NCI-H1436 treated with DMSO at 0.1 percent for 48 hours (cell line): ENCODE measurements at places on chromosomes 12 and 14.

GRCh38 chr14:75246546-75247285, 31.9 kb upstream of the FOS start:
- no peak for DNase-seq

DNA sequence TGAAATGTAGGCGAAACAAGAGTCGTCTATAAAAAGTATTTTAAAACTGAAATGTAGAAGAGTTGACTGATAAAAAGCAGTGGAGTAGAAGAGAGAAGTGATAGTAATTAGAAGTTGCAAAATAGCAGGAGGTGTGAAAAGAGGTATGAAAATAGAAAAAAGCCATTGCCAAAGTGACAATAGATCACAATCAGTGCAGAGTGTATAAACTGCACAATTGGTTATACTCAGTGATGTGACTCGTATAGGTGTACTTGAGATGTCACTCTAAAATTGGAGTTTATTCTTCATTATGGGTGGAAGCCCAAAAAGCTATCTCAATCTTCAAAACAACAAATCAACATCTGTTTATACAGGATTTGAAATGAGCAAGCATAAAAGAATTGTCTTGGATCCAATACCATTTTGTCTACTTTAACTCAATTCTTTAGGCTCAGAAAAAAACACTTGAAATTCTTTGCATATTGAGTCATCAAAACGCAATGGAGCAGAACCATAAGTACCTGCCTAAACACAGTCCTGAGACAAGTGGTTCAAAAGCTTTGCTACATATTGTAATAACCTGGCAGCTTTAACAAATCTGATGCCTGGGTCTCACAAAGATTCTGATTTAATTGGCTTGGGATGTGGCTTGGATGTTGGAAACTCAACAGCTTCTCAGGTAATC, 8.8 kb downstream of the IKBIP start:
- no peak for DNase-seq

GRCh38 chr14:89586258-89587135, 169.5 kb upstream of the FOXN3 start:
- DNase-seq = no peak

DNA sequence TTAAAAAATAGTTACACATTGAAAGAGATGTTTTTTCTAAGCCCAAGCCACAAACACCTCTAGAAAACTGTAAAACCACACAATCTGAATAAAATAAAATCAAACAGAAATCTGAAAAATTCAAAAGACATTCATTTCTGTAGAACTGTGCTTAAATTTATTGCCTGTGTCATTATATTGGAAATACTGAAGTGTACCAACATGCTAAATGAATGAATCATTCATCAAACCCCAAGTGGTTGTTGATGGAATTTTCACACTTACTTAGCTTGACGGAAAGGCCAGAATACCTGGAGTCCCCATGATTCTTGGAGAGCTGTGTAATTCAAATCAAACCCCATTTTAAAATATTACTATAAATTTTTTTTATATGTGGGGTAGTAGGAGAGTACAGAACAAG, 2.7 kb downstream of the KITLG start:
- no peak for DNase-seq

DNA sequence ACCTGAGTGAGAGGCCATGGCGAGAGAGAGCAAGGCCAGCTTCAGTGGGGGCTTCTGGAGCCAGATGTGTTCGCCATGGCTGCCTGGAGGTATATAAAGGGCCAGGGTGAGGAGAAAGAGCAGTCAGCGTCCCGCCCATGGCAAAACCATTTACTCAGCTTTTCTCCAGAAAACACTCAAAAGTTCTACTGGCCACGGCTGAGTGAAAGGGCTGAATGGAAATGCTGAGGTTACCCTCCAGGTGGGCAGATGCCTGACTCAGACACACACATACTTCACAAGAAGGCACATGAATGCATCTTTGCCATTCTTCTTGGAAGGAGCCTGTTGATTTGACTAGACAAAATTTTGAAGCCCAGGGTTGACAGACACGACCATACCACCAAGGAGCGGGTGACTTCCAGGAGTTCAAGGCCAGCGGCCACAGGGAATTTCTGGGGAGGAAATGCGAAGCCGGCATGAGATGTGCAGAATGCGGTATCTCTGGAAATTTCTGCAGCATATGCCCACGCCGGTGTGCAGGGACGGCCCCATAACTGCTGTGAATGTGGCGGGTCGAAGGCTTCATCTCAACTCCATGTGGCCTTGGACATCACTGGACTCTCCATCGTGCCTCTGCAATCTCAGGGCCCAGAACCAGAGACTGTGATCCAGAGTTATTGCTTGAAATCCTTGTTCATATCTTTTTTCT, at the start of gene IL31:
TSS of gene IL31 (minus strand) at position 67 of the 691 bp plus-strand sequence. CDS start at position 18, 49 bp downstream.
- no peak for DNase-seq

DNA sequence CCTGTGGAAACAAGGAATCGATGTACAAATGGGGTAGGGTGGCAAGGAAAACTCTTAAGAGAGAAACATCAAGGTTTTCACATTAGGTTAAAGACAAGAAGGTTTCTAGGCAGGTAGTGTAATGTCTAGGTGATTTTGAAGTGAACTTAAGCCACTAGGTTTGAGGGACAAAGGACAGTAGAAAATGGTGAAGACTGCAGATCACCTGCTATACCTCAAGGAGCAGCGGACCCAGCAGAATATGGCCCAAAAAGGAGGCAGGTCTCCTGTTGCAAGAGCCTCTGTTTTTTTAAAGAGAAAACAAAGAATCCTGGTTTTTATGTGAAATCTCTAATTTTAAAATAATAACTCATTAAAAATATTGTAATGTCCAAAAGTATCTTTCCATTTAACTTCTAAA, 178.1 kb downstream of the ACSS3 start:
- DNase-seq = no peak

DNA sequence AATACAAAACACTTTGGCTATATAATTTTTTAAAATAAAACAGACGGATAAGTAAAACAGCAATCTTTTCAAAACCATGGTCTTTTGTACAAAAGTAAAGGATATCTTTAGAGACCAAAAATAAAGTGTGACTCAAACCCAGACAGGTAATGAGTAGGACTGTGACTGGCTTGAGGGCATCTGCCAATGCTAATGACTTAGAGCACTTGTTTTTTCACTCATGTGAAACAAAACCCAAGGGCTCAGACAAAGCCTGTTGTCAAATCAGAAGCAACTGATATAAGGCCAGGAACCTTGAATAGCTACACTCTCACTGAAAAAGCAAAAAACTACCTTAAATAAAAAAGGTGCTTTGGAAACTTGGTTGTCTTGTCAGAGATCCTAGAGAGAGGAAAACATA, 357.4 kb downstream of the TMEM117 start:
- no peak for DNase-seq

DNA sequence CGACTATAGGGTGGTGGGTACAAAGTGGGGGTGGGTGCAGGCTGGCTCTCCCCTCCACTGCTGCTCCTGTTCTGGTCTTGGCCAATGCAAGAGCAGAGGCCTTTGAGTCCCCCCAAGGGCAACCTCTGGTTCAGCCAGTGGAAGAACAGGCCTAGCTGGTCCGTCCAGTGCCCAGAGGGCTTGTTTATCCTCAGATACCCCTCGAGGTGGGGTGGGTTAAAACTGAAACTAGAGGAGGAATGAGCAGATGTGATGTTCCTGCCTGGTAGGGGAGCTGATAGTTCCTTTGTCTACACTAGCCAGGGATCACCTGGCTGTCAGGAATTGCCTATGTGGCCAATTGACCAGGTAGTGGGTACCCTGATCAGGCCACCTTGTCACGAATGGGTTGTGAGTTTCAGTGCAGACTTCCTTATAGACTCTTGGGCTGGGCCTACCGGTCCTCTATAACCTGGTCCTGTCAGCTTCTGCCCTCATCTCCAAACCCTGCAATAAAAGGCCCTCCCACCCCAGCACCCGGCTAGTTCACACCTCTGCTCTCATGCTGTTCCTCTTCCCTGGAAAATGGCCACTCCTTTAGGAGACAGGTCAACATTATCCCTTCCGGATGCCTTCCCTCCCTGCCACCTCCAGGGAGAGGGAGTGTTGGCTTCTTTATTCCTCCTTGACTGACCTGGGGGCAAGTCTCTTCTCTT, 10.7 kb upstream of the HSP90AA1 start:
- no peak for DNase-seq

GRCh38 chr12:39010406-39010805, 105.0 kb upstream of the CPNE8 start:
- DNase-seq = no peak

- DNase-seq = no peak
Measured at GRCh38 chr12:33752854-33753253, 269.4 kb upstream of the ALG10 start.

- no peak for DNase-seq
Measured at GRCh38 chr14:92902726-92903125, 20.2 kb upstream of the CHGA start.

- no peak for DNase-seq
Measured at GRCh38 chr12:23525450-23526072, 423.9 kb downstream of the SOX5 start.

DNA sequence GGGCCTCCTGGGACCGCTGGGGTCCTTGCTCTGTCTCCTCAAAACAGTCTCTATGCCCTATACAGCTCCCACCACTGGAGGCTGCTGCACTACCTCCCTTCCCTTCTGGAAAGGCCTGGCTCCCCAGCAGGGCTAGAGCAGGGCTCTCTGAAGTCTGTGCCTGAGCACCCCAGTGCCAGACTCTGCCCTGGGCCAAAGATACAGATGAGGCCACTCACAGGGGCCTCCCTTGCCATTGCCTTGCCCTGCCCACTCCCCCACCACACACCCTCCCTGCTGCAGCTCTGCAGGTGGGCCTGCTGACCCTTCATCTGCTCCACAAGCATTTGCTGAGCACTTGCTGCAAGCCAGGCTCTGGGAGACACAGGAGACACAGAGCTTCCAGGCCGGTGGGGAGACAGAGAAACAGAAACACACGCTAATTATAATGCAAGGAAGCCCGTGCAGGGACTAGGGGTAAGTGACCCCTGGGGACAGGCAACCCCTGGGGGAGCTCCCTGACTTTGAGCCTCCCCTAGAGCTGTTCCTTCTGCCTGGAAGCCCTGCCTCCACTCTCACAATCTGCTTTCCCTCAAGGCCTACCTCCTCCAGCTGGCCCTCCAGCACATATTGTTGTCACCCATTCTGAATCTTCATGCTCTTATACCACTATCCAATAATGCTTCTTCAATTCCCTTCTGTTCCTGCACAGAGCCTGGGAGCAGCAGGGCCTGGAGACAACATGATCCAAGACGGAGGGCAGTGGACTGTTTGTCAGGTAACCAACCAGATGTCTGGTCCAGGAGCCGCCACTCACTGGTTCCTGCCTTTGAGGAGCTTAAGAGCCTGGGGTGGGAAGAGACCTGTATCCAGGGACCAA, 32.6 kb upstream of the PNMA1 start:
- no peak for DNase-seq

DNA sequence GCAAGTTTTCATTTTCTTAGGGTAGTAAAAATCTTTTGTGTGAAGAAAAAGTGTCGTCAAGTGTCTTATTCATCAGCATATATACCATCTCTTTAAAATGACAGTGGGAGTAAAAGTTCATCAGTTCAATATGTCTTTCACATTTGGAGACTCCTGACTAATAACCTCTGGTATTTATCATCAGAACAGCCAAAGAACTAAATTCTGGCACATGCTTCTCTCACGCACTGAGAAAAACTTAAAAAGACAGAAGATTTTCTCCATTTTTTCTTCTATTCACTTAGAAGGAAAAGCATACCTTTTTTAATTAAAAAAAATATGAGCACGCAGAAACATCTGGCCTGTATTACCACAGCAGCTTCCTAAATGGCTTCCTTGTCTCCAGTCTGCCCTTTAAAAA, 265.7 kb downstream of the AKAP6 start:
- DNase-seq = no peak

DNA sequence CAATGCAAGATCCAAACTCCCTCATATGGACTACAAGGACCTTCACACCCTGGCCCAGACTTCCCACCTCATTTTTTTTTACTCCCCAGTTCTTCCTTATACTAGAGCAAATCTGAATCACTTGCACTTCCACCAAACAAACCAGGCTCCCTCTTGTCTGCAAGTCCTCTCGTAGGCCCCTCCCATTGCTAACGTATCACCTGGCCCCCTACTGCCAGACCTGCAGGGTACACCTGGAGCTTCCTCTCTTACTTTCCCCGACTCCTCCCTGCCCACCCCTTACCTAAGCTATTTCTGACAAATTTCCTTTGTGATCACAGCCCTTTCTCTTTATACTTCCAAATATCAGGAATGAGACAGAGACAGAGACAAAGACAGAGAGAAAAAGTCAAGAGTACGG, 463.9 kb downstream of the GALC start:
- no peak for DNase-seq

DNA sequence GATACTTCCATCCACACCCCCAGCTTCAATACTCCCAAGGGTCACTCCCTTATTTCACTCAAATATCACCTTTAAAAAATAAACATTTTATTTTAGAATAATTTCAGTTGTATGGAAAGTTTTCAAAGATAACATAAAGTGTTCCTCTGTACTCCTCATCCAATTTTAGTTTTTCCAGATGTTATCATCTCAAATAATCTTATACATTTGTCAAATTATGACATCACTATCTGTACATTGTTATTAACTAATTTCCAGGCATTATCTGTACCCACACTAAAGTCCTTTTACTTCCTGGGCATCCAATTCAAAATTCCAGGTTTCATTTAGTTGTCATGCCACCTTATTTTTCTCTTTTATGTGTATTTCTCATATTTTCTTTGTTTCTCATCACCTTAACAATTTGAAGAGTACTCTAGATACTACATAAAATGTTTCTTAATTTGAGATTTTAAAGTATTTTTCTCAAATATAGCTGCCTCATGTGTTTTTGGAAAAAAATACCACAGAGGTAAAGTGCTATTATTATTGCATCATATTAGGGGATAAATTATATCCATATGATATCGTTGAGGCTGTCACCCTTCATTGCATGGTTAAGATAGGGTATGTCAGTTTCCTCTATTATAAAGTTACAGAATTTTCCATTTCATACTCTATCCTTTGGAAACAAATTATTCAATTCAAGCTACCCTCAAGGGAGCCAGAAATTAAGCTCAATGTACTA, 571.0 kb downstream of the SLC6A15 start:
- no peak for DNase-seq

- DNase-seq = no peak
Measured at GRCh38 chr12:109279525-109279924, 29.6 kb downstream of the FOXN4 start.

DNA sequence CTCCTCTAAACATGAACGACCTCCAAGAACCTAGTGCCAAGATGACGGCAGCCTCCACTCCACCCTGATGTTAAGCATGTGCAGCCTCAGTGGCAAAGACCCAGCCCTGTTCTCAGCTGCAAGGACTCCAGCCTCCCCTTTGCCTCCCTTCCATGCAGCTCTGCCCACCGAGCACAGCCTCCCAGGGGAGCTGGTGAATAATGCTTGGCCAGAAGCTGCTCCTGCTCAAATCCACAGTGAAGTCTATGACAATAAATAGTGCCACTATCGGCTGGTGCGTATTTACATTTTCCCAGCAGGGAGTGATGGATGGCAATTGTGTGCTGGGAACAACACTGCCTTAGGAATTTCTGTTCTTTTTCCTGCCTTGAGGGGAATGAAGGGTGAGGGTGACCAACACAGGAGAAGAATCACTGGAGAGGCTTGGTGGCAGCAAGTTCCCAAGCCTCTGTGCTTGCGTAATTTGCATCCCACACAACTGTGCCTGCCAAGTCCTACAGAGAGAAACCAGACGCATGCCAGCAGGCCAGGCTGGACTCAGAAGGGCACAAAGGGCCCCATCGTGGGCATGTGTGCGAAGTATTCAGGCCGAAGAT, 29.9 kb upstream of the TC2N start:
- no peak for DNase-seq
